Esophagus squamous epithelium (tissue), 5 donors: ENCODE measurements at places on chromosomes 11 and 22.

- DNase-seq, result no peak
Observed at GRCh38 chr11:129590030-129590752, 214.5 kb downstream of the BARX2 start.

DNA sequence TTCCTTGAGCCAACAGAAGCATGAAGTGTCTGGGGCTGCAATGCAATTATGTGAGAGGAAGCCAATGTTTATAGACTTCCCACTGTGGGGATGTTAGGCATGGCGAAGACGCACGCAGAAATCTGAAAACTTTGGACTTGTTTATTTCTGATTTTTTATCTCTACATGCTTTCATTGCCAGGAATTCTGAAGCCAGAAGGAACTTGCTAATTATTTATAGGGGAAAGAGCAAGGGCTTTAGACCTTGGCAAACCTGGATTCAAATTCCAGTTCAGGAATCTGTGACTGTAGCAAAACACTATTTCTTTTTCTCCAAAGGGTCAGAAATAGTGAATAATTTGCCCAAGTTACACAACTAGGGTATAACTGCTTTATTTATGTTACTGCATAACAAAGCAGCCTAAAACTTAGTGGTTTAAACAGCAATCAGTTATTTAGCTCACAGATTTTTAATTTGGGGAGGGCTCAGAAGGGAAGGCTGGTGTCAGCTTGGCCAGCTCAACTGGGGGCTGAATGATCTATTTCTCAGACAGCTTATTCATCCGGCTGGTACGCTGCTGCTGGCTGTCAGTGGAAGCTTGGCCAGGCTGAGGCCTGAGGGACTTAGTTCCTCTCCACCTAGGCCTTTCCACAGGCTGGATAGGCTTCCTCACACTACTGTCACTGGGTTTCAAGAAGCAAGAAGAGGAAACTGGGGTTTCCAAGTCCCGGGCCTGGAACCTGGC, 1.9 kb upstream of the OR6Q1 start:
- DNase-seq, result no peak

GRCh38 chr11:114847306-114847975, 169.1 kb downstream of the NXPE2 start:
- no peak for DNase-seq

- no peak for DNase-seq
Observed at GRCh38 chr11:103703437-103703836, 333.0 kb upstream of the DDI1 start.

- DNase-seq, result no peak
Observed at GRCh38 chr11:225734-226453, 10.2 kb downstream of the SIRT3 start.

- no peak for DNase-seq
Observed at GRCh38 chr22:39616051-39616450, 45.5 kb downstream of the CACNA1I start.

GRCh38 chr11:64396079-64396591, 37.2 kb downstream of the RPS6KA4 start:
- no peak for DNase-seq

DNA sequence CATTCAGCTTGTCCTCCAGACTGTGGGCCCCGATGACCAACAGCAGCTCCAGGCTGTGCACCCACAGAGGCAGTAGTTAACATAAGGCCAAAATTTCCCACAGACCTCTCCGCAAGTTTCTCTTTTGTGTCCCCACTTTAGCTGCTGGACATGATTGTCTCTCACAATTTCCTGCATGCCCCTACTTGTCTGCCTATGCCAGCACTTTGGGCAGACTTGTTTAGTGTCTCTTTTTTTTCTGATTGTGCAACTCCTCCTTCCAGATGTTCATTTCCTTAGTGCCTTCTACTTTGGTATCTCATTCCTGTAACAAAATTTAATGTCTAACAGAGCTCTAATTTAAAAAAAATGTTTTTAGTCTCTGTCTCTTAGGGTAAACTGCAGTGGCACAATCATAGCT, 23.8 kb upstream of the SCN3B start:
- DNase-seq, result no peak

DNA sequence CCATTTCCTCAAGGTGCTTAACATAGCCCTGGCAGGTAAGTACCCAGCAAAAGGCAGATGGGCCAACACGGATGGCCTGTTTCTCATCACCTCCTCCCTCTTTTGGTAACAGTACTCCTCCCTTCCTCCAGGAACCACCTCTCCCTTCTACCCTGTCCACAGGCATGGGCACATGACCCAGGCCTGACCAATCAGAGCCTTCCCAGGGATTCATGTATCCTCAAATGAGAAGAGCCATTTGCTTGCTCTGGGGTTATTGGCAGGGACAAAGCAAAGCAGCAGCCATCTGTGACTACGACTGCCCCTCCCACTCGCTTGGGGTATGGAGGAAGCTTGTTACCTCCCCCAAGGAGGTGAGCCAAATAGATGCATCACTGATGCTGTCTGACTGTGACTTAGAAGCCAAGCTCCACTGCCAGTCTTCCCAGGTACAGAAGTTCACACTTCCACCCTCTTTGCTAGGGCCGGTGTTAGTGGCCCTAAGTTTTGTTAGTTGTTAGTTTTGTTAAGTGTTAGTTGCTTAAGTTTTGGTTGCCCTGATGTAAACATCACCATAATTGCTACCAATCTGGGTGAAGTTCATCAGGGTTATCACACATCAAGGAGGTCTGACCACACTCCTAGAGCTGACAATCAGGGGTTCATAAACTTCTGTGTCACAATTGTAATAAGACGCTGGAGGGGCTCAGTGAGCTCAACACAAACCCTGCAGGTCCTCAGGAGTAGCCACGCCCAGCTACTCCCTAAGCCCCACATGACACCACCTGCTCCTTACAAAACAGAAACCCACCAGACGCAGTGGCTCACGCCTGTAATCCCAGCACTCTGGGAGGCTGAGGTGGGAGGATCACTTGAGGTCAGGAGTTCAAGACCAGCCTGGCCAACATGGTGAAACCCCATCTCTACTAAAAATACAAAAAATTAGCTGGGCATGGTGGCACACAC, 57.3 kb downstream of the ARFGAP3 start:
- no peak for DNase-seq
